SW 1271 (cell line): ENCODE measurements at places on chromosomes 3 and 15.

DNA sequence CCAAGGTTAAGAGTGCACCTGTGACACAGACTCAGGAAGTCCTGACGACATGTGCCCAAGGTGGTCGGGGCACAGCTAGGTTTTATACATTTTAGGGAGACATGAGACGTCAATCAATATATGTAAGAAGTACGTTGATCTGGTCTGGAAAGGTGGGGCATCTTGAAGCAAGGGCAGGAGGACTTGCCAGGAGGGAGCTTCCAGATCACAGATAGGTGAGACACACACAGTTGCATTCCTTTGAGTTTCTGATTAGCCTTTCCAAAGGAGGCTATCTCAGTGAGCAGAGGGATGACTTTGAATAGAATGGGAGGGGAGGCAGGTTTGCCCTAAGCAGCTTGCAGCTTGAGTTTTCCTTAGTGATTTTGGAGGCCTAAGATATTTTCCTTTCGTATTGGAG, 257.4 kb downstream of the CGGBP1 start:
- no peak for DNase-seq

DNA sequence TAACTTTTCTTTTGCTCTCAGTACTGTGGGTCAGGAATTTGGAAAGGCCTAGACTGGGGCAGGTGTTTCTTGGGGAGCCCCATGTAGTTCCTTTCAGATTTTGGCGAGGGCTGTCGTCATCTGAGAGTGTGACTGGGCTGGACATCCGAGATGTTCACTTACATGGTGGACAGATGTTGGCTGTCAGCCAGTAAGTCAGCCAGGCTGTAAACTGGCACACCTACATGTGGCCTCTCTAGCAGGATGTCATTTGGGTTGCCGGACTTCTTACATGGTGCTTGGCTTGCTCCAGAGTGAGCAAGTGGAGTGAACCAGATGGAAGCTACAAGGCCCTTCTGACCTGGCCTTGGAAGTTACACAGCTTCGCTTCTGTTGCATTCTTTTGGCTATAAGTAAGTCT, 20.7 kb downstream of the TATDN2 start:
- DNase-seq, result no peak

- no peak for DNase-seq
These were observed 22.1 kb downstream of the UBA5 start for GRCh38 chr3:132682201-132682600.

GRCh38 chr3:30685267-30685667, 78.9 kb downstream of the TGFBR2 start:
- no peak for DNase-seq

DNA sequence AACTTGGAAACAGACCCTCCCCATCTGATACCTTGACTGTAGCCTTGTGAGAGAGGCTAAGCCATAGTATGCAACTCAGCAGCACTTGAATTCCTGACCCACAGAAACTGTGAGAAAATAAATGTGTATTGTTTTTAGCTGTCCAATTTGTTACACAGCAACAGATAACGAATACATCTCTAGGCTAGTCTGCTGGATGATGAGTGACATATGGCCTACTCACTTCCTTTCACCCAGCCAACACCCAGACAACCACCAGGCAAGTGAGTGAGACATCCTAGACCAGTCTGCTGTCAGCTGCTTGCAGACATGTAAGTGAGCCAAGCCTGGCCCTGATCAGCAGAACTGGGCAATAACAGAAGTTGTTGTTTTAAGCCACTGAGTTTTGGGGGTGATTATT, 19.2 kb upstream of the SMAD6 start:
- DNase-seq, result no peak

- no peak for DNase-seq
These were observed 3.5 kb upstream of the MNS1 start for GRCh38 chr15:56468401-56468800.

DNA sequence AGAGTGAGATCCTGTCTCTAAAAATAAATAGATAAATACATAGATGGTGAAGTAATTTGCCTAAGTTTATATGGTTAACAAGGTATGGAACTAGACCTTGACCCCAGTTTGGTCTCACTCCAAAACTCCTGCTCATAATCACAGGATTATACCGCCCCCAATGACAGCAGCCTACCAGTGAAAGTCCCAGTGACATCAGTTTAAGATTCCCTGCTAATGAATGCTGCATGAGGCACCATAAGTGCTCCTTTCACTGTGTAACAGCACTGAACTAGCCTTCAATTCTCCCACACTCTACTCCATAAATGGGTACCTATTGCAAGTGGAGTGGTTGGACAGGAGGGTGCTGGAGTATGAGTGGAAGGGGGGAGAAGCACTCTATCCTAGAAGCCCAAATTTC, 23.7 kb upstream of the THSD4 start:
- no peak for DNase-seq
